Gastrocnemius medialis (tissue), 4 donors: ENCODE measurements at places on chromosomes 1 and 21. TPM values are rescaled to one million over a fixed set of nuclear protein-coding genes. Genes with fewer than 3 reads are reported as not detected.

Gene SUSD4
- not detected for total RNA-seq

Gene TNFRSF9
- 0.20 TPM for total RNA-seq

Gene HSPA6
- total RNA-seq: not detected

GRCh38 chr1:86259390-86259789 lies 102.8 kb upstream of the COL24A1 start:
- DNase-seq: no peak

GRCh38 chr1:28086651-28087050 lies 1.8 kb downstream of the EYA3 start:
- no peak for DNase-seq
